ENCODE measurements at places on chromosomes 1 and 21.

DNA sequence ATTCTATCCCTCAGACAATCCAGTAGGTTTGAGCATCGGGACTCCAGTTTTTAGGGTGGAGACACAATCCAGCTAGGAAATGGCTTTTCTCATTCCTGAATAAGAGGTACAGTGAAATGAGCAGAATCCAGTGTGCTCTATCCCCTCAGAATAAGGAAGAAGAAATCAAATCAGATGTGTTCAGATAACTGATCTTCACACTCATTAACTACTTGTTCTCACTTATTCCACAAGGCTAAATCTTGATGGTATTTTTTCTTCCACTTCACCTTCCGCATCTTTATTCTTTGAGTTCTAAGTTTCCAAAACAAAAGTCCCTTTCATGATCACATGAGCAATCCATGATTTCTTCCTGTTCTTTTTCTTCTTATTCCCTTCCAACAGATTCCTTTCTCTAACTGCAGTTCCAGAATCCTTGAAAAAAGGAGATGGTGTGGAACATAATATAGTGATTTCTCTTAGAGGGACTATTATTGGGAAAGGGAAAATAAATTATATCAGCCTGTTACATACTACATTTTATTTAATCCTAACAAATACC lies 1.7 kb downstream of the SYT11 start:
- DNase-seq = no peak

DNA sequence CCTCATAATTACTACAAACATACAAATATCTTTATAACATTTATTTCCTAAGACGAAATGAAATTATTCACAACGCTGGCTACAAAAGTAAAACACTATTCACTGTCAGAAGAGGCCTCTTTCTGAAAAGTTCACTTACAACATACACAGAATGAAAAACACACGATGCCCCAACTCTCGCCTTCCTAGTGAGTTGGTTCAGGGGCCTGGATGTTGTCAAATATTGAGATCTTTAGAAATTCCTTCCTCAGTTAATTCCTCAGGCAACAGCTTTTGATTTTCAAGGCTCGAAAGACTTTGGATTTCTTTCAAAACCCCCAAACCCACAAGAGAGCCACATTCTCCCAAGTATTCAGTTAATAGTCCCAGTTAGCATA lies 14.2 kb upstream of the KCNE1 start:
- DNase-seq = no peak

- no peak for DNase-seq
Observed at GRCh38 chr21:46254208-46254975, 25.8 kb upstream of the LSS start.

DNA sequence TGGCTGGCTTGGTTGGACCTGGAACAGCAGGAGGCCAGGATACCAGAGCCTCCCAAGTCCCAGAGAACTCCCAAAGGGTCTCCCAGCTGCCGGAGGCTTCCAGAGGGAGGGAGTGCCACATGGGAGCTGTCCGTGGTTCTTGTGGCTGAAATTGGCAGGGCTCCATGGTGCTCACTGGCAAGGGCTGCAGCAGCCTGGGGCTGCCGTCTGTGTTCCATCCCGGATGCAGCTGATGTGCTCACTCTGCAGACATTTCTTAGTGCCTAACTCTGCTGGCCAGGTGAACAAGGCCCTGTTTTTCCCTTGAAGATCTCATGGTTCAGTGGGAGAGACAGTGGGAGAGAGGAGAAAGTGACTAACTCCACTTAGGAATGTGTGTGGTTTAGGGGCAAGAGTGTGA lies 261.1 kb downstream of the CAMTA1 start:
- DNase-seq = peak; percentile 91

DNA sequence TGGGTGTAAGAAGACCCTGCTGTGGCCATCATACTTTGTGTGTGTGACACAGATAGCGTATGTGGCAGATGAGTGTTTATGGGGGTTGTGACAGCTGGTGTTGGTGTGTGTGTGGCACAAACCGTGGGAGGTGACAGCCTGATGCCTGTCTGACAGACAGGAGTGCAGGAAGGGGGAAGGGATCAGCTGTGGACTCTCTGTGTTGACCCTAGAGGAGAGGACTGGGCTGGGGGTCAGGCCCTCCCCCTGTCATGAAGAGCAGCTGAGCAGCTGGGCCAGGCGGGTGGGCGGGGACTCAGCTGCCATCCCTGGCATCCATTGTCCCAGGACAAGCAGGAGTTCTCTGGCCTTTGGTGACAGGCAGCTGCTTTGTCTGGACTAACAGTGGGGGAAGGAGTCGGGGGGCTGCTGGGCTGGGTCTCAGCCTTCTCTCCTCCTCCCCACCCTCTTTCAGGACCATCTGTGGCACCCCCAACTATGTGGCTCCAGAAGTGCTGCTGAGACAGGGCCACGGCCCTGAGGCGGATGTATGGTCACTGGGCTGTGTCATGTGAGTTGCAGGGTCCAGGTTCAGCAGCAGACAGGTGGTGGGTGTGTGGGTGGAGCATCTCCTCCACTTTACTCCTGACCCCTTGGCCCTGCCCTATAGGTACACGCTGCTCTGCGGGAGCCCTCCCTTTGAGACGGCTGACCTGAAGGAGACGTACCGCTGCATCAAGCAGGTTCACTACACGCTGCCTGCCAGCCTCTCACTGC lies 2.3 kb downstream of the PLK3 start:
- DNase-seq = no peak

DNA sequence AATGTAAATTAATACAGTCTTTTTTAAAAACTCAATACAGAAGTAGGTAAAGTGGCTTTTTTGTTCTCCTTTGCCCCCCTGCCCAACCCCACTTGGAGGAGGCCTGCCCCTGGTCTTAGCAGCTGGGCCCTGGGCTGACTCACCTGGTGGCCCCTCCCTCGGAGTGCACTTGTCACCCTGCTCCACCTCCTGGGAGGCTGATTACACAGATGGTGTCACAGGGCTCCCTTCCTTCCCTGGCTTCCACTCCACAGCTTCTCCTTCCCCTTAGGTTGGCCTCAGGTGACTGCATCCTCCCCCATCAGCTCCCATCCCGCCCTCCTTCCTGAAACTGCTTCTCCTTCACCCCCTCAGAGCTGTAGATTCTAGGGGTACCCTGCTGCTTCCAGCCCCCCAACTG lies 11.7 kb upstream of the CAPN9 start:
- DNase-seq = peak; percentile 60

DNA sequence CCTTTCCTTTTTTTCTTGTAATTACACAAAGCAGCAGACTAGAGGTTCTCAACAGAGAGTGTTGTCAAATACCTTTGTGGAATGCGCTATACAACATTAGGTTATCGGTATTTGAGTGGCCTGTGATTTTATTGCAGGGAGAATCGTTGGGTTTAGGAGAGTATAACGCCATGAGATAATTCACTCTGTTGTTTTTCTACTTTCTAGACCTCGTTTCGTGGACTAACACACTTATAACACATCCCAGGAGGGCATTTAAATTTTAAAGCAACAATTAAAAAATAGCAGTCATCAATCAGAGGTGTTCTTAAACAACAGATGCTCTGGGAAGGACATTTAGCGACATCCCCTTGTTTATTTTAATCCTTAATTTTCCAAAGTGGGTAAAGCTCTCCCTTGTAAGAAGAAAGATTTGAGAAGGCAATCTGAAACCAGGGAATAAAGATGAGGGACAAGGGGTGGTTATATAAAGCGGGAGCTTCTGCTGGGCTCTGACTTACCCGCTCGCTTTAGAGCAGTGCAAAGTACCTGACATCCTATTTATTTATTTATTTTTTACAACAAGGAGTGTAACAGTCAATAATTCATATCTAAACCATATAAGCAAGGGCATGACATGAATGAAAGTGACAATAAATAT lies 4.9 kb downstream of the PBX1 start:
- peak; percentile 3 for DNase-seq

- DNase-seq = peak; percentile 30
Observed at GRCh38 chr1:43205671-43206070, 33.5 kb downstream of the CFAP57 start.

Measured in kidney tubule cell (primary cell).